ENCODE measurements at places on chromosomes 16 and 17.

GRCh38 chr17:17890773-17891759 is 54.3 kb upstream of the SREBF1 start:
- DNase-seq, result peak; percentile 62

- no peak for DNase-seq
These were observed 5.8 kb upstream of the GNA13 start for GRCh38 chr17:65062171-65062915.

DNA sequence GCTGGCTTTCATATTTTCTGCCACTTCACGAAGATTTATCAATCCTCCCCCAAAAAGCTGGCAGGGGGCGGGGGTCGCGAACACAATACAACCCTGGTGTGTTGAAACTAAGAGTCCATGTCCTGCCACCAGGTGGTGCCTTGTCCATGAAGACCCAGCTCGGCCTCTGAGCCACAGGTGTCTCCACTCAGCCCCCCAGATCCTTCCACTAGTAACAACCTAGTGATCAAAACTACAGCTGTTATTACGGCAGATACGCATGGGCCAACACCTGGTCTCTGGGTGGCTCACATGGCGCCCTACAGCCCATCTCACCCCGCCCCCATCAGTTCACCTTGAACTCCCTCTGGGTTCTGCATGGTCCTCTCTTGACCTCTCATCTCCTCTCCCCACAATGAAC is 27.7 kb downstream of the USP7 start:
- DNase-seq, result no peak

DNA sequence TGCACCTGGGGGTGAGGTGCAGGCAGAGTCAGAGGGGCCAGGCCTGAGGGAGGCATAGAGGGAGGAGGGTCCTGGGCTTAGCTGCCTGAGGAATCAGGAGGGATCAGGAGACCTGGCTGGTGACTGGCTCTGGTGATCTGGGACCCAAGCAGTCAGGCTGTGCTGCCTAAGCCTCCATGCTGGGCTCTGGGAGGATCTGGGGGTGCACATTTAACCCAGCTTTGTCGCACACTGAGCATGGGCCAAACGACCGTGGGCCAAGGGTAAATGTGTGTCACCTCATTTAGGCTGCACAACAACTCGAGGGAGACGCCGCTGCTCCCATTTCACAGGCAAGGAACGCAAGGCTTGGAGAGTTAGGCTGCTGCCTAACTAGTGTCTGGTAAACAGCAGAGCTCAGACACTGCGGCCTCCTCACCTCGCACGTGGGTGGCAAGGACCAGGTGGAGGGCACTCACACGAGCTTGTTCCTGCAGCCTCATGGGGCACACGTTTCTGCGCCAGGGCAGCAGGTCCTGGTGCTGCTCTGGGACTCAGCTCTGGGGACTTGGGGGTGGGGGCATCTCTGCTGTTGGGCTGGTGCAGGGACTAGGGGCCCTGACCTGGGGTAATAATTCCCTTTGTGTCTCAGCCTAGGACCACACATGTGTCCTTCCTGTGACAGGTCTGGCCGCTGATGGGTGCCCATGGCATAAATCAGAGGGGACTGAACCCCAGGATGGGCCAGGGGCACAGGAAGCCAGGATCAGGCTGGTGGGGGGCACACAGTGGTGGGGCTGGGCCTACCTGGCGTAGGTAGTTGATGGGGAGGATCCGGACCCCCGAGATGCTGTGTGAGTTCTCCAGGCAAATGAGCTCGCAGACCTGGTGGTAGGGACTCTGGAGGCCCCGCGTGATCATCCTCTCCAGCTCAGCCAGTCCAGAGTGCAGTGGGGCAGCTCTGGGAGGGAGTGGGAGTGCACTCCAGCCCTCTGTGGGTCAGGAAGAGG is 18.7 kb downstream of the TMEM235 start:
- DNase-seq, result no peak

DNA sequence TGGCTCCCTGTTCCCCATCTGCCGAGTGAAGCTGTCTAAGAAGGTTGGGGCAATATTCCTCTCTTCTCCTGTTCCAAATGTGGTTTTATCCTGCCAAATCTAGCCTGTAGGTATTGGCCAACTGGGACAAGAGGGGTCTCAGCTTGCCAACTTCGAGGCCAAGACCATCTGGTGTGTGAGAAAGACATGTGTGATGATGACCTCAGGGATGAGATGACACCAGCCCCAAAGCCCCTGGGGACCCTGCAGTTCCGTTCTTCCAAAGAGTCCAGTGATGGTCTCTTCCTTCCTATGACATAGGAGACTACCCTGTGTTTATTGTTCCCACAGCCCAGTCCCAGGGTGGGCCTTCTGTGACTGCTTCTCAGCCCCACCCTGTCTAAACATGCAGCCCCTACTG is 34.8 kb upstream of the ADAMTS18 start:
- DNase-seq, result no peak

DNA sequence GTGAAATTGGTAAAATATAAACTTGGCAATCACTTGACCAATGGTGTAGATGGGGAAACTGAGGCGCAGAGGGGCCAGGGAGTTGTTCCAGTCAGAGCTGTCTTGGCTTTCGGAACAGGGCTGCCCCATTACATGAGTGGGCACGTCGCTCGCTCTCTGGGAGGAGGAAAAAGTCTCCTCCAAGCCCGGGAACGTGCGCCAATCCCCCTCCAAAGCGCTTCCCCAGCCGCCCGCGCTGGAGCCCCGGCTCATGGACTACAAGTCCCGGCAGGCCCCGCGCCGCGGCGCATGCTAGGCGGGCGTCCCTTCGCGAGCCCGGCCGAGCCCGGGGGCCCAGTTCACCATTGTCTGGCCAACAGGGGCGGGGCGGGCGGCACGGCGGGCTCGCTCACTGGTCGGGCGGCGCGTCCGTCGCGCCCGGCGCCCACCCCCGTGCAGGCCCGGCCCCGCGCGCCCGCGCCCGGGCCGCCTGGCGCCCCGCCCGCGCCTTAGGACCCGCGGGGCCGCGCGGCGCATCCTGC is at the start of gene LLGL1:
Gene LLGL1 (plus strand): TSS at position 515 of the 521 bp plus-strand sequence. CDS start 48 bp downstream, outside the sequence.
- DNase-seq, result peak; percentile 95

DNA sequence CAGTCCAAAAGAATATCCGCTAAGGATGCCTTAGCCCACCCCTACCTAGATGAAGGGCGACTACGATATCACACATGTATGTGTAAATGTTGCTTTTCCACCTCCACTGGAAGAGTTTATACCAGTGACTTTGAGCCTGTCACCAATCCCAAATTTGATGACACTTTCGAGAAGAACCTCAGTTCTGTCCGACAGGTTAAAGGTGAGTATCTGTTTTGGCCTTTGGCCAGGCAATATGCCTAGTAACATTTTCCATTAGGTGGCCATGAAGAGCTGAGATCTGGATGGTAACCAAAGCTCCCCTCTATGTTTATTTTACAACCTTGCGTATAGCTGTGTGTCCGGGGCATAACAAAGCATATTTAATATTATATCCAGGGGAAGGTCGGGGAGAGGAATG is 128.0 kb upstream of the TMEM97 start:
- no peak for DNase-seq

DNA sequence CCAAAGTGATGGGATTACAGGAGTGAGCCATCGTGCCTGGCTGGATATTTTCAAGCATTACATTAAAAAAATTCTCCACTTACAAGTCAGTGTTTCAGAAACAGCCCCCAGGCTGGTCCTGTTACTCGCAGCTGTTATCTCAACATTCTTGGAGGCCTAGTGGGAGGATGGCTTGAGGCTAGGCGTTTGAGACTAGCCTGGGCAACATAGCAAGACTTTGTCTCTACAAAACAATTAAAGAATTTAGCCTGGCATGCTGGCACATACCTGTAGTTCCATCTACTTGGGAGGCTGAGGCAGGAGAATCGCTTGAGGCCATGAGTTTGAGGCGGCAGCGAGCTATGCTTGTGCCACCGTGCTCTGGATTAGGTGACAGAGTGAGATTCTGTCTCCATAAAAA is 26.5 kb upstream of the SPNS3 start:
- DNase-seq, result no peak

GRCh38 chr16:3026609-3027488 is 3.0 kb downstream of the THOC6 start:
- DNase-seq, result no peak

DNA sequence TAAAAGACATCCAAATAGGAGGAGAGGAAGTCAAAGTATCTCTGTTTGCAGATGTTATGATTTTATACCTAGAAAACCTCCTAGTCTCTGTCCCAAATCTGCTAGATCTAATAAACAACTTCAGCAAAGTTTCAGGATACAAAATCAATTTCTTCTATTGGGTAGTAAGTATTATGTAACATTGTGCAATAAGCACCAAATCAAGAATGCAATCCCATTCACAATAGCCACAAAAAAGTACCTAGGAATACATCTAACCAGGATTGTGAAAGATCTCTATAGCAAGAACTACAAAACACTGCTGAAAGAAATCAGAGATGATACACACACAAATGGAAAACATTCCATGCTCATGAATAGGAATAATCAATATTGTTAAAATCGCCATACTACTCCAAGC is 13.0 kb downstream of the NLRP1 start:
- no peak for DNase-seq

GRCh38 chr16:1839554-1839953 is 12.5 kb downstream of the FAHD1 start:
- DNase-seq, result peak; percentile 28

- no peak for DNase-seq
These were observed 231.7 kb downstream of the FOXL1 start for GRCh38 chr16:86810062-86810461.

- no peak for DNase-seq
These were observed 20.5 kb downstream of the SMPD3 start for GRCh38 chr16:68427649-68428303.

- DNase-seq, result no peak
These were observed 55.3 kb downstream of the AKAP1 start for GRCh38 chr17:57140316-57140715.
